GM18507 (cell line): ENCODE measurements at places on chromosomes 12 and 14.

GRCh38 chr12:76646366-76646765 is 86.8 kb upstream of the OSBPL8 start:
- no peak for DNase-seq

- no peak for DNase-seq
Observed at GRCh38 chr12:58341791-58342190, 400.4 kb downstream of the ATP23 start.

- DNase-seq: no peak
Observed at GRCh38 chr14:93281937-93282336, 50.9 kb downstream of the BTBD7 start.

DNA sequence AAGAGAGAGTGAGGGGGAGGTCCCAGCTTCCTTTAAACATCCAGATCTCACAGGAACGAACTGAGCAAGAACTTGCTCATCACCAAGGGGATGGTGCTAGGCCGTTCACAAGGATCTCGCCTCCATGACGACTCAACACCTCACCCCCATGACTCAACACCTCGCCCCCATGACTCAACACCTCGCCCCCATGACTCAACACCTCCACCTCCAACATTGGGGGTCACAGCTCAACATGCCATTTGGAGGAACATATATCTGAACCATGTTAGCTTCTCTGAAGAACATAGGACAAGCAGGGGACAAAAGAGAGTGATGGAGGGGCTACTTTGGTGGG is 66.0 kb upstream of the LHX5 start:
- DNase-seq: no peak

DNA sequence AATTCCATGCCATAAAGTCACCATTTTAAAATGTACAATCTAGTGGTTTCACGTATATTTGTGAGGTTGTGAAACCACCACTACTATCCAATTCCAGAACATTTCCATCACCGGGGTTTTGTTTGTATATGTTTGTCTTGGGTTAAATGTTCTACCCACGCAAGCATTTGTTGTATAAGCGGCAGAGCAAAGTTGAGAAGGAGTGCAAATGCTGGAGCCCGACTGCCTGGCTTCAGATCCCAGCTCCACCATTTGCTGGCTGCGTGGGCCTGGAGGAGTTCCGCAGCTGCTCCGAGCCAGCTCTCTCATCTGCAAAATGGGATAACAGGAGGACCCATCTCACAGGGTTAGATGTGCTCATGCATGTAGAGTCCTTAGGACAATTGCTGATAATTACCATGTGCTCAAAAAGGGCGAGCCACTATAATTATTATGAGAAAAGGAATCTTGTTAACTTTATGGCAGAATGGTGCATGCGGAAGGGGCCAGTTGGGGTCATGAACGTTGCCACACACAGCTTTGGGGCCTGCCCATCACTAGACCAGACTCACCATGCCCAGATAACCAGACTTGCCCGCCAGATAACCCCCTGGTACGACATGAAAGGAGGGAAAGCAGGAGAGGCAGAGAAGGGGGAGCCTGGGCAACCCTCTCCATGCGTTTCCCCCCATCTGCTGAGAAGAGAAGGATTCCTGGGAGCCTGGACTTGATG is 6.4 kb downstream of the ACTN1 start:
- DNase-seq: no peak

DNA sequence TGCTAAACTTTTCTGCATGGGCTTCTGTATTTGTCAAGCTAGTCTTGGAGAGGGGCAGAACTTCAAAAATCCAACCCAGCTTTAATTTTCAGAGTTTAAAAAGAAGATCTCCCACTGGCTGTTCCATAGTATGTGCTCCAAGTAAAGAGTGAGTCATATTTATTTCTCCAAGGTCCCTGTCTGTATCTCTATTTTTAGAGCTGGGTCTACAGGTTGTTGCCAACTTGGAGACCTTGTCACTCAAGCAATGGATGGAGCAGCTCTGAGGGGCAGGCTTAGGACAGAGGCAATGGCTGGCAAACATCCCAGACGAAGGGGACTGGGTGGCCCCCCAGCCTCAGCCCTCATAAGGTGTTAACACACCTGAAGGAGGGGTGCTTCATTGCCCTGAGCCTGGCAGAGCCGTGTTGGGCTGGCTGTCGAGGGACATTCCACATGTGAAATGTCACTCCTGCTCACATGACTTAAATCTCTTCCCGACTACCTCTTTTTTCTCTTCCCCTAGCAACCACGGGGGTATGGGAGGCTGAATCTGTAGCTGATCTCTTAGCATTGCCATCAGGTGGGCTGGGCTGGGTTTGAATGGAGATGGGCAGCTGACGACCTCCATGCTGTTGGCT is 103.1 kb downstream of the SMOC1 start:
- no peak for DNase-seq

DNA sequence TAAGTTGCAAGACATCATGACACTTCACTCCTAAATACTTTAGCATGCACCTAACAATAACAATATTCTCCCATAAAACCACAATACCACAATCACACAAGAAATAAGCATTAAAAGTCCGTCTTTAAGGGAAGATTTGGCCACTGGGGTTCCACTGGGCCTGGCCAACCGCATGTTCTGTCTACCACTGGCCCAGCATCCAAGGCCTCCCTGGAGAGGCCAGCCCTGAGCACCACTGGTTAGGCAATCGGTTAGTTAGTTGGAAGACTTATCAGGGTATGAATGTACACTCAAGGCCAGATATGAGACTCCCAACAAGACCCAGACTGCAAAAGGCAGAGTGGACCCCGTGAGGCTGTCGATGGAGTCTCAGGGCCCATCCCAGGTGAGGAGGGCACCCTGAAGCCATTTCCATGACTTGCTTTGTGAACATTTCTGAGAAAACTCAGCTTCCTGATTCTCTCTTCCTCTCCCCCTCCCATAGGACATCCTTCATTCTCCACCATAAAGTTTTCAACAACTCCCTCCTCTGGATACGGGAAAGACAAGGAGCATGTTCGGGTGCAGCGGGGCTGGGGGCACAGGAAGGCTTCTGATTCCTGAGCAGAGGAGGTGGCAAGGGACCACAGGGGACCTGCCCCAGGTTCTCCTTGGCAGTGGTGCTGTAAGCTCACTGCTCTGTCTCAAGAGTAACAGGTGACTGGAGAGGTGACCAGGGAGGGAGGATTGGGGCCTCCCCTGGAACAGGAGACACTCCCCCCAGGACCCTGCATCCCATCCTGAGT is 5.9 kb downstream of the PXN start:
- DNase-seq: no peak

- DNase-seq: peak; percentile 54
Observed at GRCh38 chr14:91415794-91416743, 1.6 kb downstream of the CCDC88C start.

DNA sequence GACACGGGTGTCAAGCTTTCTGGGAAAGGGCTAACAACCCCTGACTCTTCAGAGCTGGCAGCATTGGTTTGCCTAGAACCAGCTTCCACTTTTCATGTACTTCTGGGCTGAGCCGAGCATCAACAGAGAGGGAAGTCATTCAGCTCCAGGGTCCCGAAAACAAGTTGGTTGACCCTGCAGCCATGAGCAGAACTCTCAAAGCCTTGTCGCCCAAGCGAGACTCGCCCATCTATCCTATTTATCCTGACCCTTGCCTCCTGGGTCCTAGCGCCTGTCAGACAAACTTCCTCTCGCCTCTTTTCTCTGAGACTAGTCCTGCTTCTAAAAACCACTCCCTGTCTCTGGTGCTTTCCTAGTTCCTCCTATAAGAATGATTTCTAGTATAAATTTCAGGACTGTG is 47.9 kb downstream of the ASCL4 start:
- no peak for DNase-seq

- DNase-seq: no peak
Observed at GRCh38 chr12:116055895-116056607, 221.4 kb downstream of the MED13L start.

DNA sequence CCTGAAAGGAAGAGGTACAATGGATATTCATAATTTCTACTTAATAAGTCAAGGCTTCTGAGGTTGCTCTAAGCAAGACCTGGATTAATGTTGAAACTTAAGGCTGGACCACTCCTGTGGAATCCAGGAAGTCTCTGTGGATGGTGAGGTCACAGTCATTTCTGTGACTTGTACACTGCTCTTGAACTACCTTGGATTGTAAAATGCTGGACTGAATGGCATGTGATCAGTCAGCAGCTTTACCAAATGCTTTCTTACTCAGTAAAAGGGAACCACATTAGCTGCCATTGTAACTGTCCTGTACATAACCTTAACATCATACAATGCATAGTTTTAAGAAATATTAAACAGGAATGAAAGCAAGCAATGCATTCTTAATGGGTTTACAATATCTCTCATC is 182.9 kb downstream of the NOVA1 start:
- DNase-seq: no peak

GRCh38 chr14:73770977-73771847 is 57.0 kb upstream of the PNMA1 start:
- DNase-seq: no peak

DNA sequence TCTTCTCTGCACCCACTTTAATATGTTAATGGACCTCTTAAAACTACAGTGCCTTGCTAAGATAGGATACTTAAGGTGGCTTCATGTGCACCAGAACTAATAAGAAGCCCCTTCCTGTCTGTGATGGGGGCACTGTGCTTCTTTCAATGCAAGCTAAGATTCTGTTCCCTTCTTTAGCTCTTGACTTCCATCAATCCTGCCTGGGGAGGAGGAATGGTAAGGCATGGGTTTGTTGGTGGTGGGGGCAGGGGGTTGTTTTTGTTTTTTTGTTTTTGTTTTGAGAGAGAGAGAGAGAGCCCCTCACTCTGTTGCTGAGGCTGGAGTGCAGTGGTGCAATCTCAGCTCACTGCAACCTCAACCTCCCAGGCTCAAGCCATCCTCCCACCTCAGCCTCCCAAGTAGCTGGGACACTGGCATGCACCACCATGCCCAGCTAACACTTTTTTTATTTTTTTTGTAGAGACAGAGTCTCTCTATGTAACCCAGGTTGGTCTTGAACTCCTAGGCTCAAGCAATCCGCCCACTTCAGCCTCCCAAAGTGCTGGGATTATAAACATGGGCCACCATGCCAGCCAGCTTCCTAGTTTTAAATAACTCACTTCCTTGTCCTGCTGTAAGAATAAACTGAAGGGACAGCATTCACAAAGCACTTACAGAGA is 4.5 kb upstream of the KRT3 start:
- no peak for DNase-seq

GRCh38 chr12:115973066-115973465 is 304.4 kb downstream of the MED13L start:
- no peak for DNase-seq

DNA sequence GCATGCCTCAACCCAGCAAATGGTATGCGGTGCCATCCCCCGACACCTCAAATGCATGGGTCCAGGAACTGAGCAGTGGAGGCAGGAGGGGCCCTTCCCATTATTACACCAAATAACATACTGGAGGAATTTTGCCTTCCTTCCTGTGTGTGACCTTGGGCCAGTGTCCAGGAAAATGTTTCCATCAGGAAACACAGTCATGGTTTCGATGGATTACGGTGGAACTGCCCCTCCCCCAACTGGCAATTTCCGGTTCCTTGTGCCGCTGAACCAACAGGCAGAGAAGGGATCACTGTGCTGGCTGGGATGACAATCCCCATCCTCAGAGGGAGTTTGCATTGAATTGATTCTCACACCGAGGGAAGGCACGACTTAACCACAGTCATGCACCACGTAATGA is 9.1 kb upstream of the CDC42BPB start:
- DNase-seq: no peak

DNA sequence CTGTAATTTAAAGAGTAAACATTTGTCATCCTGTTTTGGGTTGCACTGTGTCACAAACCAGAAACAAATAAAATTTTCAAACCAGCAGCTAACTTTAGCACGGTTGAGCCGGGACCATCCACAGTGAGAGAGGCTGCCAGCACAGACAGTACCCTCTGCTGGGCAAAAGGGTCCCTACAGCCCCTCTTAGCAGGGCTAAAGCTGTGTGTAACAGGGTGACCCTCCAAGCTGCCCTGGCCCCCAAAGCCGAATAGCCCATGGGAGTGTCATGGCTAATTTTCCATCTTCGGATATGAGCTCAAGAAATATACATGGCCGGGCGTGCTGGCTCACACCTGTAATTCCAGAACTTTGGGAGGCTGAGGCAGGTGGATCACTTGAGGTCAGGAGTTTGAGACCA is 157.1 kb upstream of the GRIN2B start:
- no peak for DNase-seq

- DNase-seq: no peak
Observed at GRCh38 chr12:57460468-57460784, 841 bp downstream of the GLI1 start.

- DNase-seq: no peak
Observed at GRCh38 chr14:75675265-75675960, 14.4 kb downstream of the TTLL5 start.

DNA sequence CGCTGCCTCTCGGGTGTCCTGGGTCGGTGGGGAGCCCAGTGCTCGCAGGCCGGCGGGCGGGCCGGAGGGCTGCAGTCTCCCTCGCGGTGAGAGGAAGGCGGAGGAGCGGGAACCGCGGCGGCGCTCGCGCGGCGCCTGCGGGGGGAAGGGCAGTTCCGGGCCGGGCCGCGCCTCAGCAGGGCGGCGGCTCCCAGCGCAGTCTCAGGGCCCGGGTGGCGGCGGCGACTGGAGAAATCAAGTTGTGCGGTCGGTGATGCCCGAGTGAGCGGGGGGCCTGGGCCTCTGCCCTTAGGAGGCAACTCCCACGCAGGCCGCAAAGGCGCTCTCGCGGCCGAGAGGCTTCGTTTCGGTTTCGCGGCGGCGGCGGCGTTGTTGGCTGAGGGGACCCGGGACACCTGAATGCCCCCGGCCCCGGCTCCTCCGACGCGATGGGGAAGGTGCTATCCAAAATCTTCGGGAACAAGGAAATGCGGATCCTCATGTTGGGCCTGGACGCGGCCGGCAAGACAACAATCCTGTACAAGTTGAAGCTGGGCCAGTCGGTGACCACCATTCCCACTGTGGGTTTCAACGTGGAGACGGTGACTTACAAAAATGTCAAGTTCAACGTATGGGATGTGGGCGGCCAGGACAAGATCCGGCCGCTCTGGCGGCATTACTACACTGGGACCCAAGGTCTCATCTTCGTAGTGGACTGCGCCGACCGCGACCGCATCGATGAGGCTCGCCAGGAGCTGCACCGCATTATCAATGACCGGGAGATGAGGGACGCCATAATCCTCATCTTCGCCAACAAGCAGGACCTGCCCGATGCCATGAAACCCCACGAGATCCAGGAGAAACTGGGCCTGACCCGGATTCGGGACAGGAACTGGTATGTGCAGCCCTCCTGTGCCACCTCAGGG is 679 bp downstream of the ARF6 start:
- peak; percentile 48 for DNase-seq

GRCh38 chr12:46555406-46555852 is 182.9 kb upstream of the SLC38A2 start:
- no peak for DNase-seq

DNA sequence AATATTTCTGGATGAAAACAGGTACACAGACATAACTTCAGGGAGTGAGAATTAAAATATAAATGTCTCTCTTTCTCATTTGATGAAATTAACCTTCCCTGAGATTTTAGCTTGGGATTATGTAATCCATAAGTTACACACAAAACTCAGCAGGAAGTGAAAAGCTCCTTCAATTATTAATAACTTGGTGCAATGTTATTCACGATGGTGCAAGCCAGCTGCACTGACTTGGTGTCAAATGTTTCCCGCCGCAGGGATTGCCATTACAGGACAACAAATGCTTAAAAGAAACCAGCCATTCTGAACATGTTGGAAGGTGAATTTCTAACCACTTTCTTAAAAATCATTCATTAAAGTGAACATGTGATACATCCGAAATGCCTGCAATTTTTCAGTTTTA is 250.4 kb downstream of the FOXN3 start:
- DNase-seq: no peak
